CD4-positive, alpha-beta T cell treated with Interleukin-1 beta for 1 hour (primary cell): ENCODE measurements at places on chromosomes 2 and 18.

GRCh38 chr18:730692-731091 is 18.3 kb upstream of the ENOSF1 start:
- no peak for DNase-seq

GRCh38 chr18:59446012-59446411 is 86.9 kb upstream of the LMAN1 start:
- no peak for DNase-seq

GRCh38 chr18:62590799-62591590 is 68.2 kb downstream of the ZCCHC2 start:
- no peak for DNase-seq

DNA sequence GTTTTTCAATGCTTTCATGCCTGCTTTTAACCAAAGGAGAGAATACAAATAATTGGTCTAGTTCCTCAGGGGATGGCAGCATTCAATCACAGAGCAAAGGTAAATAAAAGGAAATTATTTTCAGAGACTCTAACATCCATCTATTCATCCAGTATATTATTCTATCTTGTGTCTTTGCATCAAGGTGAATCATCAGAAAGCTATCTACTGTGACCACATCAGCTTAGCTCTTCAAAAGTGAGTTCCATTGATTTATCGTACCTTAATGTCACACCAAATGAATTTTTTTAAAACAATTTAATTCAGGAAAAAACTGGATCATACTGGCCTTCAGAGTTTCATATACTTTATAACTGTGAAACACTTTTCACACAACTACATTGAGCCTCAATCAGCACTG is 66.1 kb downstream of the CHN1 start:
- DNase-seq = no peak

DNA sequence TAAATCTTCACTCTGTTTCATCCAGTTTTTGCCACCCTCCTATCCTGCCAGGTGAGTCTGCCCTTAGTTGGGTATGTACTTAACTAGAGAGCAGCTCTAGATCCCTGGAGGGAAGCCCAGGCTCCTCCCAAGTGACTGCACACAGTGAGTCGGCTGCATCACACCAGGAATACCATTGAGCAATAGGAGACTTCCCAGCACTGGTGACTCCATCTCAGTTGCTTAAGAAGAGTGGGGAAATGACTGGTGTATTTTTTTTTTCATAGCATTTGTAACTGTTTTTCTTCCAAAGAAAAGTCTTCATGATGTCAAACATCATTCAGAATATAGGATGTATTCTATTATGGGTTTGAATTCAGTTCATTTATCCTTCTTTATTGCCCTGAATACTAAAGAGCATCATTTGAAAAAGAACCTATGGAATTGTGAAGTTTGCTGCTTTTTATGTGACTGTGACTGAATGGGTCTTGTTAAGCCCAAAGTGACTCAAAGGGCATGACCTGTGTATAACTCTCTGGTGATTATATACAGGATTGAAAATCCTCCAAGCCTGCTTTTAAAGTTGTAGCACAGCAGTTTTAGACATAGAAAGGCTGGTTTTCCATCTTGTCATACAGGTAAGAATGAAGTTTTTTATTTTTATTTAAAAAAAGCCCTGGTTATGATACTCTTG is 84.3 kb downstream of the MAP3K20 start:
- DNase-seq = no peak

DNA sequence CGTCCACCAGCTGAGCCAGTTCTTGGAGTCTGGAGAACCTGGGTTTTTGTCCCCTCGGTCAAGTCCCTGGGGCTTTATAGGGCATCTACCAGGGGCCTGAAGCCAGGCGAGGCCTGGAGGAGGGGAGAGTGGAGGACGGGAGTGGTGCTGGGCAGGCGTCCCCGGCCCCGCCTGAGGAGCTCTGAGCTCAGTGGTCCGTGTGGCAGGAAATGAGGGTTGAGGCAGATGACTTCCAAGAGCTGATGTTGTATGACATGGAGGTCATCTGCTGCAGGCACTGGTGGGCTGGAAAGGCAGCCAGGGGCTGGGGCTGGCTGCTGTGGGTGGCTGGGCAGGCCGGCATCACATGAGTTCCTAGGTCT is 118.5 kb upstream of the HS6ST1 start:
- DNase-seq = no peak

GRCh38 chr2:225764346-225764745 is 364.8 kb downstream of the NYAP2 start:
- no peak for DNase-seq

DNA sequence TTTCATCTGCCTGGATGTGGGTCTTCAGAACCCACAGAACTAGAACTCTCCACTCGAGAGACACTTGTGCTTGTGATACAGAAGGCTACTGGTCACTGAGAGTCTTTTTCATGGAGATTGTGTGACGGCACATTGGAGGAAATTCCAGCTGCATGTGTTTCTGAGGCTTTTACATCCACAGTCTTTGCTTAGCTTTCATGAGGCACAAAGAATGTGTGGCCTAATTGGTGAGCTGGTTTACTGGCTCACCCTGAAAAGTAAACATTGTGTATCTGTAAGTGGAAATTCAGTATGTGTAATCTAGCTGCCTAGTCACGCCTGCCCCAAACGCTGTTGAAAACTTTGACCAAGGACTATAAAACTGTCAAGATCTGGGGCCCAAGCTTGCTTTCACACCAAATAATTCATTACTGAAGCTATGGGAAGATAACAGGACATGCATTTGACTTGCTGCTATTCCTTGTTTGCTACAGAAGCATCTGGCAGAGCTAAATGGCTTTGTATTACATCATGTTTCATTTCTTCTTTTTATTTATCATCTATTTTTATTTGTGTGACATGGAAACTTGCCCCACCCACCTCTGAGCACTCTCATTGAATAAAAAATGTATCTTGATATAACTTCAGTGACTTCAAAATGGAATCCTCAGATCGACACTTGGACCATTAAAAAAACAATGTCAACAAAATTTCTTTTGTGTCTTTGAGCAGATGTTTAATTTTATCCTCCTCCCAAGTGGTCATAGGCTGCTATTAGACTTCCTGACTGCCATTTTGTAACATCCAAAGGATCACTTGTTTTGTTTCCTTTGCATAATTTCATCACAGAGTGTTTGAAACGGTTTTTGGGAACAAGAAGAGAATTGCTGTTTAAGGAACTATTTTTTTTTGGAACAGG is 80.2 kb downstream of the EFEMP1 start:
- no peak for DNase-seq

DNA sequence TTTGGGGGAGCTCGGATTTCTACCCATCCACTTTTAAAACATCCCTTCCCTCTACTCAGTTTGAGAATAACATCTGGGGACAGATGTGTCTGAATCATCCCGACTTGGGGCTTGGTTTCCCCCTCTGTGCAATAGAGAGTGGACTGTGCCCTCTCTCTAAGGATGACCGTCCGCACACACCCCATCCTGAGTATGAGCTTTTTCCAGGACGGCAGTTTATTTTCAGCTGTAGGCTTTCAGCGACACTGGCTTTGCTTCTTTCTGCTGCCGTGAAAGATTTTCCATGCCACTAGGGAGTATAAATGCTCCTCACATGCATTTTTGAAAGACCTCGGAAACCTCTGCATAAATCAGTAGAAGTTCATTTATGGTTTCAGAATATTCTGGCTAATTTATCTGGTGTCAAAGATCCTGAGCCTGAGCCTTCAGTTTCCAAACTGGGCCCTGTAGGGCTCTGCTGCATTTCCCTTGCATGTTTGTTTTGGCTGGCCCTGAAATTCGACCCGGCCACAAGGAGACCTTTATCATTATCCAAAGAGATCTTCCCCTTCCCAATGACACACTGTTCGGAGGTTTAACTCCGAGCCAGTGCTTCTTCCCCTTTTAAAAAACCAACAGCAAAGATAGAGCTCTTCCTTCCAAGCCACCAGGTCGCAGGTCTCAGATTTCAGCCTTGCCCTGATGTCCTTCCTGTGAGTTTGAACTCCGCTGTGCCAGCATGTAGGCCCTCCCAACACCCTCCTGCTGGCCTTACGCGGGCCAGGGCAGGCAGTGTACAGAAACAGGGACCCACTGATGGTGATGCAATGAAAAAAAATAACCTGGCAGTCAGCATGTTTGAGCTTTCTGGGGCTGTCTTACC is 53.3 kb downstream of the FECH start:
- no peak for DNase-seq
